Hematopoietic multipotent progenitor cell treated with erythropoietin and hydrocortisone succinate and interleukin-3 and kit ligand, for 4 days (in vitro differentiated cells): ENCODE measurements at places on chromosomes 2 and 18.

DNA sequence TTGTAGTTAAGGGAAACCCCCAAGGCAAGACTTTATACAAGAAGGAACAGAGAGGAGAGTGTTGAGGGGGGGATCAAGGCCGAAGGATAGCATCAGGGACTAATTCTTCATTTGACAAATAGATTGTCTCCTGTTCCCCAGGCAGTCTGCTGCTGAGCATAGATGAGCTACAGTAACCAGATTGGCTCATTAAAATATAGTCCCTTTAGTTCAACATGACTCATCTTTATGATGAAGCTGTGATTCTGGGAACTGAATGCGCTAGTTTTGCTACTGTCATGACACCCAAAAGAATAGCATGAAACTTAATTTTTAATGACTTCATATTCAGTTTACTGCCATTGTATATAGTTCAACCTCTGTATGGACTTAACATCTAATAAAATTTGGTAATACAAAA, 35.5 kb downstream of the TMEFF2 start:
- no peak for DNase-seq

DNA sequence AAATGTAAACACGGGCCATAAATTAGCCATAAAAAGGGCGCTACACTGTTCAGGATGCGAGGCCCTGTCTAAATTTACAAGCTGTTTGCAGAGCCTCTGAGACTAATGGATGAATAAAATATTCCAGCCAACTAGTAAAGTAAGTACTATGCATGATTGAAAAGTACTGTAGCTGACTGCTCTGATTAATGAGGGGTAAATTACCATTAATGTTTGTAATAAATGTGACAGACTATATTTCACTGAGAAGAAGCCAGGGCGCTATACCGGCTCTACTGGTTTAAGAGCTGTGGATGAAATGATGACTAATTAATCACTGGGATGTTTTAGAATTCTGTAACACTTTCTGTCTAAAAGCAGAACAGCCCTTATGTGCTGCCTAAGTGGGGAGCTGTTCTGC, 54.3 kb upstream of the RGPD4 start:
- no peak for DNase-seq

- peak; percentile 36 for DNase-seq
These were observed 8.6 kb downstream of the CCNT2 start for GRCh38 chr2:134927195-134927594.

DNA sequence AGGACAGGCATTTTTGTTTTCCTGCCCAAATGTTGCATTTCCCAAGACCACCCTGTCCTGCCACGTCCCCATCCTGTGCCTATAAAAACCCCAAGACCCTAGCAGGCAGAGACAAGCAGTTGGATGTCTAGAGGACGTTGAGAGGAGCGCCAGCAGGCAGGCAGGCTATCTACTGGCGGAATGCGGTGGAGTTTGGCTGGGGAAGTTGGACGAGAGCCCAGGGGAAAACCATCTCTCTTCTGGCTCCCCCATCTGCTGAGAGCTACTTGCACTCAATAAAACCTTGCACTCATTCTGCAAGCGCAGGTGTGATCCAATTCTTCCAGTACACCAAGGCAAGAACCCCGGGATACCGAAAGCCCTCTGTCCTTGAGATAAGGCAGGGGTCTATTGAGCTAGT, 72.5 kb downstream of the ARL6IP6 start:
- DNase-seq: no peak

GRCh38 chr2:134296301-134296700, 42.4 kb downstream of the MGAT5 start:
- DNase-seq: peak; percentile 55

- no peak for DNase-seq
These were observed 583.7 kb upstream of the HNMT start for GRCh38 chr2:137380610-137381009.

- DNase-seq: no peak
These were observed 67.7 kb downstream of the SLC8A1 start for GRCh38 chr2:40384233-40384632.

- DNase-seq: no peak
These were observed 71.7 kb upstream of the SIX3 start for GRCh38 chr2:44869761-44870160.

DNA sequence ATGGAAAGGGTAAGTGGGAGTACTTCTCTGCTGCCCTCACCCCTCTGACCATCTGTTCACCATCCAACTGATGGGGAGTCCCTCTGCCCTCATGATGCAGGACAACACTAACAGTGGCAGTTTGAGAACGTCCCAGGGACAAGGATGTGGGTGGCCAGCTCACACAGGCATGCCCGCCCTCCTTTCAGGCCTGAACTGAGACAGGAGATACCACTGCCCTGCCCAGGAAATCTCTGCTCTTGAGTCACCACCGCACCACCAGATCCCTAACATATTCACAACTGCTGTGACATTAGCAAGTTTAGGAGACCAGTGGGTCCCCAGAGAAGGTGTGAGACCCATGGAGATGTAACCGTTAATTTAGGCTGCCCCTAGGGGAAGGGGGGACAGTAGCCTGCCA, 66.2 kb downstream of the TRAPPC8 start:
- DNase-seq: no peak

- peak; percentile 60 for DNase-seq
These were observed 4.7 kb downstream of the CREB1 start for GRCh38 chr2:207534417-207534816.

GRCh38 chr18:58552057-58552461, 76.8 kb downstream of the ALPK2 start:
- no peak for DNase-seq

- no peak for DNase-seq
These were observed 105.7 kb downstream of the PIEZO2 start for GRCh38 chr18:11043694-11044093.

DNA sequence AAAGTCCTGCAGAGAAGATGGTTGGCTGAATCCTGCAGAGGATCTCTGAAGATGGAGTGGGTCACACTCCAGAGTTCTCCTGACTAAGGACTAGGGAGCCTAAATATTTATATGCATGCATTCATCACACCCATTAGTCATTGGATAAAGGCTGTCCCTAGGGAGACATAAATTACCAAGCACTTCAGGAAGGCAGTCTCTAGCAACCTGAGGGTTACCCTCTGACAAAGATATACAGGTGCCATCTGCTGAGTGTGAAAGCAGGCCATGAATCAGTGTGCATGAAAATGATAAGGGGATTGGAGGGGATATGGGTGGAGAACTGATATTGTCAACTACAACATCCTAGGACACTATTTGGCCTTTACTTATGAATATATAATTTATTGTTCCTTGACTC, 294.8 kb upstream of the DDX18 start:
- DNase-seq: no peak

DNA sequence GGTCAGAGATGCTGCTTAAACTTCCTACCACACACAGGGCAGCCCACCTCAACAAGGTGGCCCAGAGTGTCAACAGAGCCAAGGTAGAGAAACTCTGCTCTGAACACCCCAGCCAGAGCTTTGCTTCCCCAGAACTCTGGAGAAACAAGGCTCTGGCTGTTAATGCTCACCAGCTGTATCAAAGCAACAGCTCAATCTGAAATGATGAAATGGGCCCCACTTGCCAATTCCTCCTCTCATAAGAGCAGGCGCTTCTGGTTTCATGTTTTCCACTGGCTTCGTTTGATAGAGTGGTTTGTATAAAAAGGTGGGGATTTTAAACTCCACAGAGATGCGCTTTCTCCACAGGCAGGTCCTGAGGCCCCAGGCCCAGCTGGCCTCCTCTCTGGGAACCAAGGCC, 60.9 kb upstream of the TFCP2L1 start:
- DNase-seq: no peak

DNA sequence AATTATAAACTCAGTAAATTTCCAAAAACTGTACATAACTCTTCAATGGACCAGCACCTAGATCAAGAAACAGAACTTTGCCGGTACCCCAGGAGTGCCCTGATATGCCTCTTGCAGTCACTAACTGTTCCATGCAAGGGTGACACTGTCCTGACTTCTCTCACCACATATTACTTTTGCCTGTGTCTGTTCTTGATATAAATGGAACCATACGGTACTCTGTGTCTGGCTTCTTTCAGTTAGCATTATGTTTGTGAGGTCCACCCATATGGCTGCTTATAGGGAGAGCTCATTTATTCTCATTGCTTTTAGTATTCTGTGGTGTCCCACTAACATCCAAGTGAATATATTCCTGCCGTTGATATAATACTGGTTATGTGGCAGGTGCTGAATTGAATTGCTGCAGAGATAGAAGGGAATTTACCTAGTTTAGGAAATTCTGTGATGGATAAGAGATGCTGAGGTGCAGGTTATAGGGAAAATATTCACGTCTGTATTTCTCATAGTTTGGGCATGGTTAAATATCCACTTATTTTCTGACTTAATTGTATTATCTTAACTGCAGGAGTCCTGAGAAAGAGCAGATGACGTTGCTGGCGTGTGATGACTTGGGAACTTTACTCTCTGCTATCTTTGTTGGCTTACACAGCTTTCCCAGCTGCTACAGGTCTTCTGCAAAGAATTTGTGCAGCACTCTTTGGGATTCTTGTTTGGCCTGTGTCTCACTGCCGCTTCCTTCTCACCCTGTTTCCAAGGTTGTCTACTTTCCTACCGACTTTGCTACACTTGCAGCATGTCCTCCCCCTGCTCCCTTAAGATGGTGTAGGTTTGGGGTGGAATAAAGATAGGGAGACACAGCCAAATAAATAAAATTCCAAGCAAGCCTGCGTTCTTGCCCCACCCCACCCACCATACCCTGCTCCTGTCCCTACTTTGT, 107.9 kb downstream of the MAP4K4 start:
- DNase-seq: no peak

- no peak for DNase-seq
These were observed 82.0 kb downstream of the TANC1 start for GRCh38 chr2:159050426-159050825.

DNA sequence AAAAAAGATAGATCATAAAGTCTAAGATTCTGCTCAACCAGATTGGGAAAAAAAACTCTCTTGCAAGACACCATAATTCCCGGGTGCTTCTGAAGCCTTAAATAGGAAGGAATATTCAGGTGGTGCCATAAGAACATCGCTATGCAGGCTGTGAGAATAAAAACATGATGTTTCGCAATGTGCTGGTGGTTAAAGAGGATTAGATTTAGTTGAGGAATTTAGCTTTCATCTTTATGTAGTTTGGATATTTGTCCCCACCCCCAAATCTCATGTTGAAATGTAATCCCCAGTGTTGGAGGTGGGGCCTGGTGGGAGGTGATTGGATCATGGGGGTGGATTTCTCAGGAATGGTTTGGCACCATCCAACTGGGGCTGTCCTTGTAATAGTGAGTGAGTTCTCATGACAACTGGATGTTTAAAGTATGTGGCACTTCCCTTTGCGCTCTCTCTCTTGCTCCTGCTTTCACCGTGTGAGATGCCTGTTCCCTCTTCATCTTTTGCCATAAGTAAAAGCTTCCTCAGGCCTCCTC, 132.2 kb downstream of the AKAIN1 start:
- DNase-seq: no peak

DNA sequence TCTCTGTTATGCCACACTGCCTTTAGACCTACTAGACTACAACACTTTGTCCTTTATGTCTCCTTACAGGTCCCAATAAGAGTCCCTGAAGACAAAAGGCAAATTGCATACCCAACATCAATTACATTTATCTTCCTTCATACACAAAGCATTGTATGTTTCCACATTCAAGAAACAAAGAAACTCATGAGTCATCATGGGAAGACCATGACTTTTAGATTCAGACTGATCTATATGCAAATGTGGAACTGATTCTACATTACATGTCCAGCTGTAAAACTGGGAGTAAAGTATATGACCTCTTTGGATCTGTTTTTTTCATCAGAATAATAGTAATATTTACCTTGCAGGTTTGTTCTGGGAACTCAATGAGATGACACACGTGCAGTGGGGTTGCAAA, 25.2 kb upstream of the HNMT start:
- DNase-seq: no peak

- DNase-seq: no peak
These were observed 43.0 kb downstream of the CENPO start for GRCh38 chr2:24836206-24836605.

DNA sequence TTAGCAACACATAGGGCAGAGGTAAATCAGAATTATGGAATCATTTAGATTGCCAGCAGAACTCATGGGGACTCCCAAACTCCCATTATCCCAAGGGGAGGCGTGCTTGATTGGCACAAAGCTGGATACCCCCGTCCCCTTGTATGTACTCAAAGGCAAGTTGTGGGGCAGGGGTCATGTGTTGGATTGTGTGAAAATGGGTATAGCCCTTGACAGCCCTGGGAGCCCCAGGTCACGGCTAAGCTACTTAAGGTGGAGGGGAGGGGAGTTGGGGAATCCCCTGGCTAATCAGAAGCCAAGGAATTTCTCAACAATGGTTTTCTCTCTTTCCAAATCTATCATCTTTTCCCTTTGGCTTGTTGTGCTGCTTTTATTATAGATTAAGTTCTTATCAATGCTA, 32.7 kb downstream of the CLIP4 start:
- no peak for DNase-seq
